Anterior cingulate cortex (tissue), 58 donors: ENCODE measurements at places on chromosomes 5 and 9.

DNA sequence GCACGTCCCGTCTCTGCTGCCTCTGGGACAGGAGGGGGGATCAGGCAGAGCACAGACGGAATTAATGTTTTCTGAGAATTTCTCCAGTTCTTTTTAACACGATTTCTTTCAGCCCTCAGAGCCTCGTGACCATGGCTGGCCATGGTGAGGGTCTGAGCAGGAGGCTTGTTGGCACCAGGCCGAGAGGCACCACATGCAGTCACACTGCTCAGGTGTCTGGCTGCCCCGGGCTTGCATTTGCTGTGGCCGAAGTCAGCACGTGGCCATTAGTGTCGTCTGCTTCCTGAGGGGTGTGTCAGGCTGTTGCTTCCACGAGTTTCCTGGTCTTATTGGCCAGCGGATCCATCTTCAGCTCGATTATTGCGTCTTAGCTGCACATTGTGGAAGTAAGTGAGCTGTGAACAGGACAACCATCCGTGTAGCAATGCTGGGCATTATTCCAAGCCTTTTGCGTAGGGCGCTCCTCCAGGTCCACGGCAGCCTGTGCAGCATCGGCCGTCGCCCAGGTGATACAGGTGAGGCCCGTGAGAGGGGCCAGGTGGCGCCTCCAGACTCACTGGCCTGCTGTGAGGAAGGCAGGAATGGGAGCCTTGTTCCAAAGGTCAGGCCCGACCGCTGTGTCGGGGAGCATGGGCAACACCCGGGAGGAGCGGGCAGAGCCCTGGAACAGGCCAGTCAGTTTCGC, 114.2 kb upstream of the CACNA1B start:
- no peak for DNase-seq

DNA sequence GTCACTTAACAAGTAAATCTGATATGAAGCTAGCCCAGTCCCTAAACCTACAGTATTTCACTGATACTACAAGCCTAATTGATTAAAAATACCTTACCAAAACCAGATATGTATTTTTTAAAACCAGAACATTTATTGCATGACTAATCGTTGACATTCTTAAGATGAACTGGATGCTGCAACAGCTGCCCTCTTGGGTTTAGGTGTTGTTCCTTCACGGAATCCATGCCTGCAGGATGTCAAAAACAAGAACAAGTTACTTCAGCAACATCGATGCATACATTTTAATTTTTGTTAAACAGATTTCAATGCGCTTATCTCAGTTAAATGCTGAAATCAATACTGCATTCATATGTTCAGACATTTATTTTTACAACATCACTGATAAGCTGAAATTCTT, 2.7 kb downstream of the RPL37 start:
- no peak for DNase-seq

- DNase-seq: no peak
Measured at GRCh38 chr9:129030191-129030590, 2.1 kb upstream of the SH3GLB2 start.

GRCh38 chr9:109378316-109378715, 57.5 kb upstream of the EPB41L4B start:
- DNase-seq: no peak

- DNase-seq: no peak
Measured at GRCh38 chr5:159456722-159457465, 126.6 kb upstream of the IL12B start.

- no peak for DNase-seq
Measured at GRCh38 chr5:75630875-75631274, 19.6 kb downstream of the ANKDD1B start.

GRCh38 chr5:38615981-38616451, 59.6 kb upstream of the LIFR start:
- no peak for DNase-seq

DNA sequence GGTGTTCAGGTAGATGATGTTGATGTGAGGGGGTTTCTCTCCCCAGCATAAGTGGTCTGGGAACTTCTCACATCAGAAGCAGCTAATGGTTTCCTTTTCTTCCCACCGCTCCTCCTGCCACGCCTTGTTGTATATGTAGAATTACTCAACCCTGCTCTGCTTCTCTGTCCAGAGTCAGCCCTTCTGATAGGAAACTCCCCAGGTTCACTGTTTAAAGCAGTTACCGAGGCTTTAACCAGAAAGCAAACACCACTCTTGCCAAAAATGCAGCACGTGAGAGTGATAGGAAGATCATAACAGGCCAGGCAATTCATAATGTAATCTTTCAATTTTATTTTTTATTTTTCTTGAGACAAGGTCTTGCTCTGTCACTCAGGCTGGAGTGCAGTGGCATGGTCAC, 10.5 kb upstream of the TMEM252 start:
- DNase-seq: no peak

DNA sequence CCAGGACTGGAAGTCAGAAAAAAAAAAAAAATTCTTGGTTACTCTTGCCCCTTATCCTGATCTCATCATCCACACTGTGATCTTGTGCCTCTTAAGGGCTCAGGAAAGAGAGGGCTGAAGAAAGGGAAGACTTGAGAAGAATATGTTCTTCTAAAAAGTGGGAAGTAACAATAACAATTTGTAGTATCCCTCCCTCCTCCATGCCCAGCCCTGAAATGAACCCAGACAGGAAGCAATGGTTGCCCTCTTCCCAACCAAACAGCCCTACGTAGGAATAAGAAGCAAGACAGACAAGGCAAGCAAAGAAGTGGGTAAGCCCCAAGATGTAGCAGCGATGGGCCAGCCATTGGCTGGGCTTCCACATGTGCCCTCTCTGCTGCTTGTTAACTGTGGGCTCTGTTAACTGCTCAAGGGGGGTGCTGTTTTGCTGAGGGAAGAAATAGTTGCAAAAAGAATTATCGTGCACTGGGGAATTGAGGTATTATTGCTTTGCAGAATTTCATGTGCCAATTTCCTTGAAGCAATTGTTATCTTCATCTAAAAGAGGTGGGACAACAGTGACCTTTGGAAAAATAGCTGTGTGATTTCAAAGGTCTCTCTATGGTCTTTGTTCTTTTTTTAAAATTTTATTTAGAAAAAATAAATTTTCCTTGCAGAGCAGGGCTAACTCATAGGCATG, 146.6 kb upstream of the PCA3 start:
- DNase-seq: no peak

DNA sequence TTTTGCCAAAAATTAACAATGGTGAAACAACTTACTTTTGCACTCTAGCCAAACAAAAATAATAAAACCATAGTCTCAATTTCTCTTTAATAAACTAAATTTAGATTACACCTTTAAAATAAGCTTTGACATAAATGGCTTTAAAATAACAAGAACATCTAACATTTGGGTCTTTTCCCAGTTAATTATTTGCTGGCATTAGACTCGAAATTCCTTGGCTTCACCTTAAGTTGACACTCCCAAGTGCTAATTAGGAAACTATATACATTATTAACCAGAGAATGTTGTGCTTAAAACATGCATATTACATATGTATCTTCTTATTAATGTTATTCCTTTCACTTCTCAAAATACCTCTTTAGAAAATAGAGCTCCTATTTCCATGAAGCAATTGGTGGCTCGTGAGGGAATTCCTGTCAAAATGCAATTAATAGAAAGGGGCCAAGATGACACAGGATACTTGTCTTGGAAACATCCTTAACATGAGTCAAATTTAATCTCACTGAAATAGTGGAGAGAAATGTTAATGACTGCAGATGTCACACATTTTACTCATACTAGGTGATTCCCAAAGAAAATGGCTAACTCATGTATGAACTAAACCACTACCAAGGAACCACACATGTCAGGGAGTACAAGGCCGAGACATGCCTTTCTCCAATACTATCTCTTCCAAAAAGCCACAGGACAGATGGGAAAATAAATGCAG, 932.9 kb upstream of the DMAC1 start:
- no peak for DNase-seq

DNA sequence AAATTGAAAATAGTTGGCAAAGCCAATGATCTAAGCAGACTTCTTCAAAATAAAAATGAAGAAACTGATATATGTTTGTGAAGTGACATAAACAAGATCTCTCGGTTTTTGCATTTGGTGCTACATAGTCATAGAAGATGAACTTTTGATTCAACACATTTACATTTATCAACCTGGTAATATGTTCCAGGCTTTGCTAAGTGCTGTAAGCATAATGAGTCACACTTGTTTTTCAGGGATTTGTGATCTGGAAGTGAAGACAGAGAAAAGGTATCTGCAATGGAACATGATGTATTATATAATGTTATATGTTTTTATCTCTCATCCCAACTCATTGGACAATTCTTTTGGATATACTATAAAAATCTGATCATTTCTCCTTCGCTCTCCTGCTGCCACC, 801.4 kb downstream of the BRINP1 start:
- DNase-seq: no peak

GRCh38 chr5:150242251-150242894, 47.2 kb downstream of the CAMK2A start:
- DNase-seq: no peak

- DNase-seq: no peak
Measured at GRCh38 chr9:113651896-113652295, 188.4 kb downstream of the RGS3 start.

DNA sequence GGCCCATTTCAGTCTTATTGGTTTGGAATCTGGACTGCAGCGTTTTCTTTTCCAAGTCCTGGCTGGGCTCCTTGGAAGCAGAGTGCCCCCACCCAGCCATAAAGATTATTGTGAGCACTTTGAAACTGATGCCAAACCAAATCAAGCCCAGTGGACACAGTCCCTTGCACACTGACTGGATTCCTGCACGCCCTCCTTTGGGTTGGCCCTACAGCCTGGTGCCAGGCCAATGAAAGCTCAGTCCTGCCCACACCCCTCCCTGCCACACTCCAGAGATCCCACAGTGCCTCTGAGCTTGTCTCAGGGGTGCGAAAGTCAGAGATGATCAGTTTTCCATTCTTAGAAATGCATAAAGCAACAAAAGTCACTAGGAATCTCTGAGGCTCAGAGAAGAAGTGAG, 181.9 kb downstream of the CETN3 start:
- no peak for DNase-seq

- DNase-seq: no peak
Measured at GRCh38 chr9:132241483-132241839, 79.6 kb downstream of the NTNG2 start.

- no peak for DNase-seq
Measured at GRCh38 chr9:32928145-32928763, 73.2 kb downstream of the APTX start.

DNA sequence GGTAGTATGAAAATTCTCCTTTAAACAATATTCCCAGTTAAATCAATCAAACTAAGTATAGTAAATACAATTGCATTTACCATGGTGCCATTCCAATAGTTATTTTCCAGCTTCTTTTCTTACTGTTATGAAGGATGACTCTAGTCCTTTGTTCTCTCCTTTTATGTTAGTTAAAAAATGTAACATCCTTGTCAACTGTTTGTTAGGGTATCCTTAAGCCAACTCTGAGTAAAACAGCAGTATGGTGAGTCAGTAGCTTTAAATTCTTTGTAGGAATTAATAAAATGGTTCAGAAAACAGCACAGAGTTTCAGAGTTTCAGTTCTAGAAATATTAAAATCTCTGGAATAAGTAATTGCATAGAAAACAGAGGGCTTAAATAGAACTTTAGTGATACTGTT, 384.4 kb downstream of the MTRR start:
- DNase-seq: no peak

DNA sequence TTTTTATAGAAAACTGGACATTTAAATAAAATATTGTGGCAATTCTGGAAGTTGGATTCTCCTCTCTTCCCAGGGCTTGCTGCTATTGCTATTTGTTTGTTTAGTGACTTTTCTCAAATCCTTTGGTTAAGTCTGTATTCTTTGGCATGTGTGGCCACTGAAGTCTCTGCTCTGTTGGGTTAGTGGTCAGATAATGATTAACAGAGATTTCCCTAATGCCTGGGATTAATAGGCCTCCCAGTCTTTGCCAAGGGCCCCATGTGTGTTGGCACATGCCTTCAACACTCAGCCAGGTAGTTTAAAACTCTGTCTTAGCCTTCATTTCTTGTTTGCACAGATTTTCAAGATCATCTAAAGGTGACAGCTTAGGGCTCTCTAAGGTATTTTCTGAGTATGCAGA, 92.8 kb upstream of the EPB41L4A start:
- no peak for DNase-seq

DNA sequence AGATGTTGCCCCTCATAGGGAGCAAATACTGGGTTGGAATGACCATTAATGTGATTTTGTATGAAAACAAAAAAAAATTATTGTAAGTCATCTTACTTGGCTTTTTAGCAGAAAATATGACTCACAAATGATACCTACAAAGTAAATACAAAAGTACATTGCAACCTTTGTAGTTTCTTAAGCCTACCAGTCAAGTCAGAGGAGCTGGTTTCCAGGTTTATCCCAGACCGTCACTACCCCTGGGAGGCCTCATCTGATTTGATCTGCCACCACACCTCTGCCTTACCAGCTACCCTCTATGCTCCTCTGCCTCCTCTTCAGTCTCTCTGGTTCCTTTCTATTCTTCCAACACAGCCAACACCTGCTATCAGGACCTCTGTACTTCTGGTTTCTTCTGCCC, 349.9 kb upstream of the CCNH start:
- no peak for DNase-seq

DNA sequence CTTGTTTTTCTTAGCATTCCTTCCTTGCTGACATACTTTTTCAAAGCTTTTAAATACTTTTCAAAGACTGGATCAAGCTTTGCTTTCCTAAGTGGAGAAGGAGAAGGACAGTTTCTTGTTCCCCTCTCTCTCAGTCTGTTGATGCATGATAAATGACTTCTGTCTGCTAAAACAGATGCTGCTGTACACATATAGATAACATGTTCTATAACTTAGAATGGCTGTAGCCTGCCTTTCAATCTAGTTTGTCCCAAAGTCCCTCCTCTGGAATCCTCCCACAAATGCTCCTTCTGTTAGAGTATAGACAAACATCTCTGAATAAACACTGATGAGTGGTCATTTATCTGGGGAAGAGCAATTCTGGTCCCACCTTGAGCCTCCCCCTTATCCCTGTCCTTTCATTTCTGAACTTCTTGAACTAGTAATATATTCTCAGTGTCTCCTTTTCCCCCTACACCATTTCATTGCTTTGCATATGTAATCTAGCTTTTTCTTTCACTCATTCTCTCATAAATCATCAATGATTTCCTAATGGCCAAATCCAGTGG, 5.4 kb upstream of the HEMGN start:
- DNase-seq: no peak

GRCh38 chr9:84897362-84898094, 228.0 kb downstream of the NTRK2 start:
- DNase-seq: no peak

DNA sequence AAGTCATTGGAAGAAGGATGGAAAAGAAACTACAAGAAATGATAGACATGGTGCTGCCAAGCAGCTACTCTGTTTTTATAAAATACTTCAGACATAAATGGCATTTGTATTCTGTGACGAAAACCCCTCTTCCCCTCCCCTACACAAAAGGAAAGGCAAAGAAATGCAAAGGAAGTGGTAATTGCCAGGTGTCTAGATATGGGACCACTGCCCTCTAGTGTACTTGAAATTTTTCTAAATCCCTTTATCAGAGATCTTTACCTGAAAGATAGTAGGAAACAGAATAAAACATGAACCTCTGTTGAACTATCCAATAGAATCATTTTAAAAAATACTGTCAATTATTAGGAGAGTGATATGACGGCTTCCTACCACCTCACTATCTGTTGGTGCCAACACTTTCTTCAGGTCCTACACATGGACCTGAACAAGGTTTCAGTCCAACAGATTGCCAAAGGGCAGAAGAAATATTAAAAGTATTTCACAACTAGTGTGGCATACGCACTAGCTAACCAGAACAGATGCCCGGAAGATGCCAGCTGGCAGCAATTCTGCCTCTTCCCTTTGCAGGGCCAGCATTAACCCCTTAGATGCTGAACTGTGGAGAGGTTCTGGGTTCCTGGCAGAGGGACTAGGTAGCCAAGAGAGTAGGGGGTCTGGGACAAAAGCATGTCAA, 104.1 kb downstream of the TSSK1B start:
- DNase-seq: peak; percentile 15

- DNase-seq: no peak
Measured at GRCh38 chr9:68574150-68574549, 33.5 kb upstream of the TMEM252 start.
